ENCODE measurements at places on chromosomes 2 and 18.

GRCh38 chr18:62332964-62333695, 8.0 kb downstream of the TNFRSF11A start:
- DNase-seq, result no peak

- DNase-seq, result no peak
These were observed 101.2 kb downstream of the APOB start for GRCh38 chr2:20942646-20943125.

- DNase-seq, result no peak
These were observed 45.4 kb upstream of the LRATD1 start for GRCh38 chr2:14587119-14587518.

DNA sequence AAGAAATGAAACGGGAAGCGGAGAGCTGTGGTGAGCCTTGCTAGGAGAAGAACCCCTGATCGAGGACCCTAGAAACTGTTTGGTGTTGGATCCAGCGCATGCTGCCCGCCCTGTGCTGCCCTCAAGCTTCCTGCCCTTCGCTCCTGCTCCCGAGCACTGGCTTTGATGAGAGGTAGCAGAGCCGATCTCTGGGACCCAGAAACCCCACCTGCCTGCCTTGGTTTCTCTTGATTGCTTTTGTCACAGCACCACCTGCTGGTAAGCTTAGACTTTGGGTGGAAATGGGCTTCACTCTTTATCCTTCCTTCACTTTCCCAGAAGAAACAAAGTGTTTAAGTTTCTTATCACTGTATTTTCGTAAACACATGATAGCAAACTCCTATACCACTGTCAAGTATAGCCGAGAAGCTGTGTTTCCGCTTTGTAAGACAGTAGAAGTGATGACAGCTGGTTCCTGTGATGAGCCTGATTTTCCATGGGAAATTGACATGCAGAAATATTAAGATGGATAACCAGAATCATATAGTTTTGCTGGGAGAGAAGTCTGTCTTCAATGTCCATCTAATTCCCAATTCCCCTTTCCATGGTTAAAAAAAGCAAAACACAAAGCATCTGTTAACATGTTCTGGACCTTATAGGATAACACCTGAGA, 267.4 kb downstream of the PHLPP1 start:
- DNase-seq, result no peak

DNA sequence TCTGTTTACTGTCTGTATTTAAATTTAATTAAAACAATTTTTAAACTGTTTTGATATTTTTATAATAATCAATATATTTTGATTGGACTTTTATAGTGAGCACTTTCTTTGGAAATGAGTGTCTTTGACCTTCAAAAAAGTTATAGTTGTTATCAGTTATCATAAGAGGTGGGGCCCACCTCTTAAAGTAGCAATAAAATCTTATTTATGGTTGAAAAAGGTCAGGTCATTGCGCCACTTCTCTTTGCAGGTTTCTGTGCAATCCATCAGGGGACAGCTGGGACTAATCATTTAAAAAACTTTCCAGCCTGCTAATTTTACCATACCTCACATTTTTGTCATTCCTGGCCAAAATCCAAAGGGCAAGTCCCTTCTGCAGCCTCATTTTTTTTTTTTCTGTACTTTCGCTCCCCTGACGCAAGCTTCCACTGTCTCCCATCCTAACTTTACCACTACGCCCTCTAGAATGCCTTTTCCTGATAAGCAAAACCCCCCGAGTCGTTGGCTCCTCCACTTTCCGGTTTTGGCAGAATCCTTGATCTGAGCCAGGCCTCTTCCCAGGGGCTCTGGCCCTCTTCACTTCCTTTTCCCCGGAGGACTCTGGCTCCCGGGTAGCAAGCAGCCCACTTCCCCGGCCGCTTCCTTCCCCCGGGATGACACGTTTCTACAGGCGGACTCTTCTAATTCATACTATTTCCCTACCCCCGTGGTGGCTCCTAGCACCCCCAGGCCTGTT, 1.1 kb upstream of the SEH1L start:
- peak; percentile 43 for DNase-seq

DNA sequence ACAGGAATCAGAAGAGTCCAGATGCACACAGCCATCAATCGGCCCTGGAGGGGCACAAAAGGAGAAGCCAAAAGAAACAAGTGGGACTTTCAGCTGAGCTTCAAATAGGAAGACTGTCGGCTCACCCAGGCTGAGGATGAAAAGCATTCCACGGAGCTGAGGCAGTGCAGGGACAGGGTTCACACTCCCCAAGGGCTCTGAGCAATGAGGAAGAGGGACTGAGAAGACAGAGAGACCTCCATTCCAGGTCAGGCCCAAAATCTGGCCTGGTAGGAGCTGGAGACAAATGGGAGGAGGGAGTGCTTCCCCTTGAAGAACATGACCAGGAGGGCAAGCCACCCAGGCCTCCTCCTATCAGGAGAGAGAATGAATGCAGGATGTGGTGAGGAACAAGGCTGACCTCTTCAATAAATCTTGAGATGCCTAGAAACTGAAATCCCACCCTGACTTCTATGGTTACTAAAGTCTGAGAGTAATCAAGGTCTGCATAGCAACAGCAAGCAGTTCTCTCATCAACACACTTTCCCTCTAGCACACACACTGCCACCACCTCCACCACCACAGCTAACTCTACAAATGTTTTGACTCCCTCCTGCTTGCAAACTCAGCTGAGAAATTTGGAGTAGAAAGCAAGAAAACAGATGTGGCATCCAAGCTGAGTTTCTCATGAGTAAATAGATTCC, 434.4 kb downstream of the TNS1 start:
- no peak for DNase-seq

DNA sequence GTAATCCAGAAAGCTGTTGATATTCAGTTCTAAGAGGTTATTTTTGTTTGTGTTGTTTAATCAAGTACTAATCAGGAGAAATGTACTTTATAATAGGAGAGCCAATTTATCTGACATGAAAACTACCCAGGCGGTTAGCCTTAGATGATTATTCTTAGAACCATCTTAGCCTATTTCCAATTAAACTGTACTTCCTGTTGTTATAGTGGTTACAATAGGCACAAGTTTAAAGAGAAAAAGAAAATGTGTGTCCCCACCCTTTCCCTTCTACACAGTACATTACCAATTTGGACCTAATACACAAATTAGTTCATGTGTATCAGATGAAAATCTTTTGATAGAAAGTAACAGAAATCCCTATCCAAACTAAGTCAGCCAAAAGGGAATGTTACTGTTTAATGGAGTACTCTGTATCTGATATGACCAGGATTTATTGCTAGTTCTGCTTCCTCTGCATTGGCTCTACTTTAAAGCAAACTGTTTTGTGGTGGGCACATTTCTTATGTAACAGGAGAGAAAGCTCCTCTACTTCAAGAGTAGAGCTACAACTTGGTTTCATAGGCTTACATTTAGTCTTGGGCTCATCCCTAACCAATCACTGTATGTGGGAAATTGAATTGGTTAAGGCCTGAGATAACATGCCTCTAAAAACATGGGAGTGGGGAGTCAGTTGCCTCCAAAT, 217.9 kb downstream of the UBE2E3 start:
- DNase-seq, result no peak

DNA sequence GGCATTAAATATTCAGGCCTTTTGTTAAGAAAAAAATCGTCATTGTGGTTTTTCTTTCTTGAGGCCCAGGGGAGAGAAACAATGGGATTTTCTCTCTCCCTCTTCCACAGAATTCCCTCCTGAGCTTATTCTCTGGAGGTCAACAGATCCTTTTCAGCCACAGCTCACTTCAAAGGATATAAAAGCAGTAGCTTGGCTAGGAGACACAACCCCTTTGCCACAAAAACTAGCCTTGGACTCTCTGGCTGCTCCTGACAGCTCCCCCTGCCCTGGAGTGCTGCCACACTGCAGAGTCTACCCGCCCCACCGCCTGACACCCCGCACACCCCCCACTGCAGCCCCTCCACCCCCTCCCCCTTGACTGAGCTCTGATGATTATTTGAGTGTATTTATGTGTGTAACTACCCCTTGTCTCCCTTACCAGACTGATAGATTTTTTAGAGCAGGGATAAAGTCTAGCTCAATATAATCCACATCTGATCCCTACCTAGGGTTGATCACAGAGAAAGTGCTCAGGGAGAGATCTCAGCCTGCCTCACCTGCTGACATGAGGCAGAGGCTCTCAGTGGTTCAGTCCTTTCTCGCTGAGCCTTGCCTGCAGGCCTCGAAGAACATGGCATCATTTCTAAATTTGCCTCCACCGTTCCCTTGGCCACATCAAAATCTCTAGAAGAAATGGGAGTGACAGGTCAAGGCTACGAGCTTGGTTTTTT, 132.2 kb upstream of the SP5 start:
- no peak for DNase-seq

DNA sequence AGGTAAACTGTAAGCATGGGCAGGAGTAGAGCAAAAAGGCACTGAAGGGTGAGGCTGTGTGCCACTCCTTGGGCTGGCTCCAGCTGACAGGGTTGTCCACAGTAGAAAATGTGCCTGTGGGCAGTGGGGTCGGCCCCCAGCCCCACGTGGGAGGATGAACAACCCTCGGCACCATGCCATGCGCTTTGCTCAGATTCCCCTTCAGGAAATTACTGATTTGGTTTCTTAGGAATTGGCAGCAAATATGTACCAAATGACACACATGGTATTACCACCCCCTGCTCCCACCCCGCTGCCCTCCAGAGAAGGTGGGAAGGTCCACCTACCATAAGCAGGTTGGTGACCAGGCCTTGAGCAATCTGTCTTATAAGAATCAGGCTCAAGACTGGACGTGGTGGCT, 13.6 kb downstream of the ADCY3 start:
- no peak for DNase-seq

- no peak for DNase-seq
These were observed 143.7 kb downstream of the MYO5B start for GRCh38 chr18:50051288-50051687.

DNA sequence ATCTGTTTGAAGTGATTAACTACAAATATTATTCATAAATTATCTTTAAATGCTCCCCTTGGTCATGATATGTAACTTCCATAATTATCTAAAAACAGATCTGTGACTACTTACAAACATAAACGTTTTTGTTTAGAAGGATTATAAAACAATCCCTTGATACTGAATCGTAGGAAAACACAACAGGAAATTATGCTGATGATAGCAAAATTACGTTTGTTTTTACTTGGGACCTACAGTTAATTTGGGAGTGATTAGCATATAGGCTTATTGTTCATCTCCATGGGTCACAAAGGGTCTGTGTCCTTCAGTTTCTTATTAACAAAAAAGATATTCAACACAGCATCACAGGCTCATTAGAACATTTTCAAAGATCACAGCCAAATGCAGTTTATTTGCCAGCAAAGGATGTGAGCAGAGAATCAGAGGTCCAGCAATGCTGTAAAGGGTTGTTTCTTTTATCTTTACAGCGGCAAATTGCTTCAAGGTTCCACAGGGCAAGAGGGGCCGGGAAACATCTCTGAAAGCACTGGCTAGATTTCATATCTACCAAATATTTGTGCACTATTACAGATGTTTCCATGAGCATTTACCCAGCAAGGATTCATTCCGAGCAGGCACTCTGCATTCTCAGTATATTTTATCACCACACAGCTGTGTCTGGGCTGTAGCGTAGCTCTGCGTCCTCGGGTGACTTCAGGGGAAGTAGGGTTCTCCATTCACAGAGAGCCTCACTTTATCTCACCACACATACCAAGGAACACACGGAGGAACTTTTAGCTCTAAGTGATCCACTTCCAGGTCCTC, 4.1 kb downstream of the CCDC195 start:
- no peak for DNase-seq

- DNase-seq, result peak; percentile 67
These were observed 137.1 kb upstream of the CCDC68 start for GRCh38 chr18:55096263-55096951.

- no peak for DNase-seq
These were observed 26.6 kb downstream of the MYL1 start for GRCh38 chr2:210288408-210288807.

DNA sequence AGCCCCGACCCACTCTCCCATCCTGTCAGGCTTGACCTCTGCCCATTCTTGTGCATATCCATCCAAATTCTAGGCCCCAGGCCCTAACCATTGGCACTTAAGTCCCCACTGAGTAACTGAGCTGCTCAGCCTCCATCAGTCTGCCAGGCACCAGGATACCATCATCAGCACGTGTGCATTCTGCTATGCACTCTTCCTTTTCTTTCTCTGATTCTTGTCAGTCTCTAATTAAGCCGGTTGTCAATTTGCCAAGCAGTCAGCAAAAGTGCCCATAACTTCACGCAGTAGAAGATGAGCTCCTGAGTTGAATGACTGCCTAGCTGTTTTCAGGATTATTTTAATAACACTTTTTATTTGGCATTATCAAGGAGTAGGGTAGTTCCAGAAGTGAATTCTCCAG, 107.2 kb downstream of the FEZ2 start:
- DNase-seq, result no peak

GRCh38 chr2:9657083-9657482, 26.3 kb upstream of the YWHAQ start:
- DNase-seq, result no peak

- DNase-seq, result no peak
These were observed 47.9 kb upstream of the MAT2A start for GRCh38 chr2:85490861-85491755.

DNA sequence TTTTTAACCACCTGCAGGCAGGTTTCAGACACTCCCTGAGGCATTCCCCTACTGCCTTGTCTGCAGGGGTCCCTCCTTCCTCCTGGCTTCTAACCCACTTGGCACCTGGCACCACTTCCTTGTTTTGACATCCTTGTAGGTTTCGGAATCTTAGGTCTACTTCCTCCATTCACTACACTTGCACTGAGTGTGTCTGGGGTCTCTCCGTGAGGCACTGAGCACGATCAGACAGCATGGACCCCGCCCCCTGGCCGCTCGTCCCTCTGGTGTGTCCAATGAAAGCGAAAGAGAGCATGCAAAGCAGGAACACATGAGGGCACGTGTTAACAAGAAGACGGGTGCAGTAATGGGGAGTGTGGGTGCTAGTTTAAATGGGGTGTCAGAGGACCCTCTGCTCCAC, 63.8 kb downstream of the HAUS1 start:
- DNase-seq, result no peak

DNA sequence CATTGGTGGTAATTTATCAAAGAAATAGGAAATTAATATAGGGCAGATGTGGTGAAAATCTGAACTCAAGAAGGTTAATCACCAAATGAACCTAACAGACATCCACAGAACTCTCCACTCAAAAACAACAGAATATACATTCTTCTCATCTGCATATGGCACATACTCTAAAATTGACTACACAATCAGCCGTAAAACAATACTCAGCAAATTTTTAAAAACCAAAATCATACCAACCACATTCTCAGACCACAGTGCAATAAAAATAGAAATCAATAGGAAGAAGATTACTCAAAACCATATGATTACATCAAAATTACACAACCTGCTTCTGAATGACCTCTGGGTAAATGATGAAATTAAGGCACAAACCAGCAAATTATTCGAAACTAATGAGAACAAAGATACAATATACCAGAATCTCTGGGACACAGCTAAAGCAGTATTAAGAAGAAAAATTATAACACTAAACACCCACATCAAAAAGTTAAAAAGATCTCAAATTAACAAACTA, 31.0 kb downstream of the RBM43 start:
- DNase-seq, result no peak
